Activated CD8-positive, alpha-beta memory T cell treated with anti-CD3 and anti-CD28 coated beads for 1 hour (primary cell): ENCODE measurements at places on chromosomes 7 and 10.

DNA sequence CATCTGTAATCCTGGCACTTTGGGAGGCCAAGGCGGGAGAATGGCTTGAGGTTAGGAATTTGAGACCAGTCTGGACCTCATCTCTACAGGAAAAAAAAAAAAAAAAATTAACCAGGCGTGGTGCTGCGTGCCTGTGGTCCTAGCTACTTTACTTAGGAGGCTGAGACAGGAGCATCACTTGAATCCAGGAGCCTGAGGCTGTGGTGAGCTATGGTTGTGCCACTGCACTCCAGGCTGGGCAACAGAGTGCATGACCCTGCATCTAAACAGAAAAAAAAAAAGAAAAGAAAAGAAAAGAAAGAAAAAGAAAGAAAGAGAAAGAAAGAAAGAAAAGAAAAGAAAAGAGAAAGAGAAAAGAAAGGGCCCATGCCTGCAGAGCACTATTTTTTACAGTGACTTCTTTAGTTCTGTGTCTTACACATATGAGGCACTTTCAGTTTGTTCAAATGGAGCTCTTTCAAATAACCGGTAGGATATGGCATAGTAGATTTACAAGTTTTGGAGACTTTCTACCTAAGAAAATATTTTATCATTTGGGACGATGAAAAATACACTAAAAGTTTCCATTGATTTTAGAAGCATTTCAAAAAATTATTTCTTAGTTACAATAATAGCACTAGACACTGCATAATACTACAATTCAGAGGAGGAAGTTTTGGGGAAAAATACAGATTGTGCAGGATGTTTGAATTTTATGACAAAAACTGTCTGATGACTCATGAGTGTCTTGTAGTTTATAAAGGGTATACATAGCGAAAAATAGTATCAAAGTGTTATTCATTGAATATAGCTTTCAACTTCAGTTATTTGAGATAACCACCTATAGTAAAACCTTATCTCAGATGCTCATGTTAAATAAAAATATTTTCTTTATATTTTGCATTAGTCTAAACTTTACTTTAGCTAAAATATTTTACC, 75.9 kb downstream of the MDFIC start:
- DNase-seq, result no peak

GRCh38 chr10:123622381-123622780, 43.8 kb upstream of the GPR26 start:
- no peak for DNase-seq

- DNase-seq, result no peak
Observed at GRCh38 chr7:15571301-15571878, 9.6 kb upstream of the AGMO start.

GRCh38 chr10:106609470-106610266, 554.8 kb downstream of the SORCS1 start:
- DNase-seq, result no peak

DNA sequence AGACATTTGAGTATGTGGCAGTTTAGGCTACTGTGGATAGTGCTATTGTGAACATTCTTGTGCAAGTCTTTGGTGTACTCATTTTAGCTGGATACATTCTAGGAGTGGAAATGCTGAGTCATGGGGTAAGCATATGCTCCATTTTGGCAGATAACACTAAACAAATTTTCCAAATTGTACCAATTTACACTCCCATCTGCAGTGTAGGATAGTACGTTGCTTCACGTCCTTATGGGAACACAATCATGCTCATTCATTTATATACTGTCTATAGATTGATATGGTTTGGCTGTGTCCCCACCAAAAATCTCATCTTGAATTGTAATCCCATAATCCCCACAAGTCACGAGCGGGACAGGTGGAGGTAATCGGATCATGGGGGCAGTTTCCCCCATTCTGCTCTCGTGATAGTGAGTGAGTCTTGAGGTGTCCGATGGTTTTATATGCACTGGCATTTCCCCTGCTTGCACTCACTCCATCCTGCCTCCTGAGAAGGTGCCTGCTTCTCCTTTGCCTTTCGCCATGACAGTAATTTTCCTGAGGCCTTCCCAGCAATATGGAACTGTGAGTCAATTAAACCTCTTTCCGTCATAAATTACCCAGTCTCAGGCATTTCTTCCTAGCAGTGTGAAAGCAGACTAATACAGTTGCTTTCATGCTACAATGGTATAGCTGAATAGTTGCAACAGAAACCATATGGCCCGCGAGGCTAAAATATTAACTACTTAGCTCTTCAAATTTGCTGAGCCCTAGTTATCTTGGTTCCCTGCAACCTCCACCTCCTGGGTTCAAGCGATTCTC, 25.6 kb downstream of the RNF216 start:
- no peak for DNase-seq

DNA sequence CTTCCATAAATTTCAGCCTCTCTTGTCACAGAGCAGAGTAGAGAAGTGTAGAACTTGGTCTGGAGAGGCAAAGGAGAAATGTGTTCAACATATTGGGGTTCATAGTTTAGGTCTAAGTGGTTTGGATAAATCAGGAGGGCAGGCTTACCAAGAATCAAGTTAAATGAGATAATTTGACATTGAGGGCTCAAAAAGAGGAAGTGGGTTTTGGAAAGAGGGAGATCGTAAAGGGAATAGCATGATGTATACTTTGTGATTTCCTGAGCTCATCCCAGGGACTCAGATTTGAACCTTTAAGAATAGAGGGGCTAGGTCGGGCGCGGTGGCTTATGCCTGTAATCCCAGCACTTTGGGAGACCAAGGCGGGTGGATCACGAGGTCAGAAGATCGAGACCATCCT, 34.7 kb upstream of the NPY start:
- no peak for DNase-seq

GRCh38 chr7:117942780-117943179, 69.5 kb upstream of the CTTNBP2 start:
- no peak for DNase-seq

DNA sequence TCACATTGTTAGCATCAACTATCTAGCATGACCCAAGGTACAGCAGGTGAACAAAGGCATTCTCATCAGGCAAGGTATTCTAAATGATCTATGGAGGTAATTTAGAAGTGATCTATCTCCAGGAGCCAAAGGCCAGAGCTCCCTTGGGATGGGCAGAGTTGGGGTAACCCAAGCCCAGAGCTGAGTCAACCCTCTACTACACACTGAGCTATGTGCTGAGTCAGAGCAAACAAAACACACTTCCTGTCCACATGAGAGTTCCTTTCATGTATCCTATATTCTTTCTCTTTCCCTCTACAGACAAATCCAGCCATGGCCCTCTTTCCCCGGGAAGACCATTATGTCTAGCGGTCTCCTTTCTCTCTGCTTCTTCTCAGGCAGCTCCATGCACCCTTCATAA, 68.2 kb upstream of the AGK start:
- no peak for DNase-seq
